ENCODE measurements at places on chromosomes 11 and 22.

GRCh38 chr11:131463649-131464425, 93.4 kb downstream of the NTM start:
- no peak for DNase-seq

DNA sequence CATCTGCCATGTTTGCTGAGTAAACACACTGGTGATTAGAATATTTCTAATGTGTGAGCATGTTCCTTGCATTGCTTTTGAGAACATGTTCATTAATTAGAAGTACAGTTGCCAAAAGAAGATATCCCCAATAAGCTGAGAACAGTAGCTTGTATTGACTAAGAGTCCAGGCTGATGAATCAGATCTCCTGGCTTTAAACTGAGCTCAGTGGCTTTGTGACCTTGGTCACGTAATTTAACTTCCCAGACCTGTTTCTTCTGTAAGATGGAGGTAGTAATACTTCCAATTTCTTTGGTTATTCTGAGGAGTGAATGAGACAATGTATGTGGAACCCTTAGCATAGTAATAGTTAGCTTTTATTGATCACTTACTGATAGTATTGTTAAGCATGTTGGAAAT, 61.9 kb downstream of the CYB5R2 start:
- no peak for DNase-seq

DNA sequence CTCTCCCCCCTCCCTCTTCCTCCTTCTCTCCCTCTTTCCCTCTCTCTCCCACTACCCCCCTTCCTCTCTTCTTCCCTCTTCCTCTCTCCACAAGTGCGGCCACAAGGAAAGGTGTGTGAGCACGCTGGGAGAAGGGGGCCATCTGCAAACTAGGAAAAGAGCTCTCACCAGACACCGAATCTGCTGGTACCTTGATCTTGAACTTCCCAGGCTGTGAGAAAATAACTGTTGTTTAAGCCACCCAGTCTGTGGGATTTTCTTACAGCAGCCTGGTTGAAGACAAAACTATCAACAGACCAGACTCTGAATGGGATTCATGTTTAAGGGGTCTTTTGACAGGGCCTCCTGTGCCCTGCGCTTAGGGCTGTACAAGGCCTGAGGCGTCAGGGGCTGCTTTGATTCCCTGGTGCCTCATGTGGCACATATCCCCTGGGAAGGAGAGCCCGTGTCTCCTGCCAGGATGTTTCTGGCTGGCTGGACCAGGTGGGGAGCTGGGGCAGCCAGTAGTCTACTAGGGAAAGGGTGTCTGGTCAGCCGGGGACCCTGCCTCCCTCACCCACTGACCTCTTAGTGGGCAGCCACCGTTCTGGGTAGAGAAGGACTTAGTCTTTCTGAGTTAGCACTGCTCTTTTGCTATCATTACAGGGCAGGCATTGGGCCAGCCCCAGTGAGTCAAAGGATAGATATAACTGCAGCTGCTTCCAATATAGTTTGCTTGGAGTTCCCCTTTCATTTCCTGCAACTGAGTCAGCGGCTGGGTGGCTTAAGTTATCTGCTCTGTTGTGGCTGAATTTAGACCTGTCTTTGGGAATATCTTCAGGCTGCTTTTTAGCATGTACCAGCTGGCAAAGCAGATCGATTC, 6.2 kb downstream of the PANX1 start:
- DNase-seq: no peak

DNA sequence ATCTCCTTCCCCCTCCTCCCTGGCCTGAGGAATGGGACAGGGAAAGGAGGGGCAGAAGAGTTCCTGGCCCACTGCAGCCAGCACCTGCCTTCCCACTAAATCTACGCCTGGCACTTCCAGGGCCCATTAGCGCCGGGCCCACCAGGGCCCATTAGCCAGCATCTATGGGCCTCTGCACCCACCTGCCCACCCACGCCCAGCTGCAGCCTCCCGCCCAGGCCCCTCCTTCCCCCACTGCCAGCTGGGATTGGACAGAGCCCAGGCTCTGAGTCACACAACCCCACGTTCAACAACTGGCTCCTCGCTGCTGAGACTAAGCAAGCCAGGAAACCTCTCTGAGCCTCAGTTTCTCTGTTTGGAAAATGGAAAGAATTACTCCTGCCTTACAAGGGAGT, 48.7 kb downstream of the CYTH4 start:
- DNase-seq: no peak

DNA sequence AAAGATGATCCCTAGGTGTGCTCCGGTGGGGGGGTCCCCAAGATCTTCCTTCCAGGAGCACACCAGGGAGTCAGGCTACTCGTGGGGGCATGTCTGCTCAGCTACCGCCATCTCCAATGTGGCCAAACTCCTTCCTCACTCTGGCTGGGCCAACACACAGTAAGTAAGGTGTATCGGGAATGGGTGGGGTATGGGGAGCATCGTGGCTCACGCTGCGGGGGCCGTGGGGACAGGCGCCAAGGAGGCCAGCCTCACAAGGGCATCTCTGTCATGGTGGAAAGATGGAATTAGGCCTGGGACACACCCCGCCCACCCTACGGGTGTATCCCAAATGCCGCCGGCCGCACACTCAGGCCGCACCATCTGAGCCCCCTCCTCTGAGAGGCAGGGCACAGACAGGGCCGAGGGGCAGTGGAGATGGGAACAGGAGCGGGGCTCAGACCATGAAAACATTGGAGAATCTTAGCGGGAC, 8.3 kb downstream of the IGF2 start:
- DNase-seq: no peak

GRCh38 chr22:32859743-32860142, 58.2 kb downstream of the TIMP3 start:
- DNase-seq: no peak

DNA sequence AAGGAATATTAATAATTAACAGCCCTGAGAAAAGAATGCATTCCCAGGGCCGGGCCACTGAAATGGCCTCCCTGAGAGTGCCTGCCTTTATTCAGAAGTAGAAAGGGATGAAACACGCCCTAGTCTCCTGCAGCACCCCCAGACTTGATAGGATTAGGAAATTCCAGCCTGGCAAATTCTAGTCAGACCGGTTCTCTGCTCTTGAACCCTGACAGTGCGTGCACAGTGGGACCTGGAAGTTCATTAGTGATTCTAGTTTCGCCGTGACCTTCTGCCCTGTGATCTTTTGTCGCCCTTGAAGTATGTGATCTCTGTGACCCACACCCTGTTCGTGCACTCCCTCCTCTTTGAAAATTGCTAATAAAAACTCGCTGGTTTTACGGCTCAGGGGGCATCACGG, 2.1 kb upstream of the GSTP1 start:
- no peak for DNase-seq

GRCh38 chr11:117621226-117621625, 175.8 kb downstream of the DSCAML1 start:
- peak; percentile 4 for DNase-seq

Measured in NK-92 treated with Interleukin-12 subunit alpha and Interleukin-12 subunit beta, amount 100 ng/mL, for 24 hours (cell line).